ENCODE measurements at places on chromosomes 11 and 22.

GRCh38 chr11:63884196-63884932 lies 32.6 kb downstream of the RCOR2 start:
- DNase-seq = no peak

DNA sequence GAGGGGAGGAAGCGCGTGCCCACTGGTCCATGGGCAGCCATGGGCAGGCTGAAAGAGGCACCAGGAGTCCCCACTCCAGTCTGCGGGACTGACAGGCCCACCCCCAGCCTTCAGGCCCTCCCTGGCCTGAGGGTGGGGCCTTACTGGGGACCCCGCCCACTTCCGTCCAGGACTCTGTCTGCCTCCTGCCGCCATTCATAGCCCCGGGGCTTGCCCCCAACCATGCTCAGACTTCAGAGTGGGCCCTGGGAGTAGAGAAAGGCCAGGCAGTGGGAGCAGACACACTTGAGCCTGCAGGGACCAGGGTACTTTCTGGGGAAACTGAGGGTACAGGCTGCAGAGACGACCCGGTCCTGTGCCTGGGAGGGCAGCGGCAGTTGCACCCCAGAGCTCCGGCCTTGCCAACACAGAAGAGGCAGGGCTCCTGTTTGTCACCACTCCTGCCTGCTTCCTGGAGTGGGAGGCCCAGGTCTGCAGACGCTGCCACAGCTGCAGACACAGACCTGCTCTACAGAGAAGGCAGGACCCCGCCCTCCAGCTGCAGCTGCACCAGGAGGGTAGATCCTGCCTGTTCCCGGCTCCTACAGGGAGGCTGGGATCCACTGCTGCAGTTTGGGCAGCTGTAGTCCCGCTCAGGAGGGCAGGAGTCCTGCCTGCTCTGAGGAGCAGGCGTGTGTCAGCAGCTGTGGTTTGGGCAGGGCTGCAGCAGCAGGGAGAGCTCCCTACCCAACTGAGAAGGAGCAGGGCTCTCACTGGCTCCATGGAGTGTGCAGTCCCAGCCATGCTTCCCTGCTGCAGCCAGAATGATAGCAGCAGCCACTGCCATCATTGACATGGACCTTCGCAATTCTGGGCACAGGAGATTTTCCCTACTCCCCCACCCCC lies 387.9 kb upstream of the ANO3 start:
- no peak for DNase-seq

- peak; percentile 52 for DNase-seq
Observed at GRCh38 chr11:67082071-67082791, 25.6 kb downstream of the RHOD start.

DNA sequence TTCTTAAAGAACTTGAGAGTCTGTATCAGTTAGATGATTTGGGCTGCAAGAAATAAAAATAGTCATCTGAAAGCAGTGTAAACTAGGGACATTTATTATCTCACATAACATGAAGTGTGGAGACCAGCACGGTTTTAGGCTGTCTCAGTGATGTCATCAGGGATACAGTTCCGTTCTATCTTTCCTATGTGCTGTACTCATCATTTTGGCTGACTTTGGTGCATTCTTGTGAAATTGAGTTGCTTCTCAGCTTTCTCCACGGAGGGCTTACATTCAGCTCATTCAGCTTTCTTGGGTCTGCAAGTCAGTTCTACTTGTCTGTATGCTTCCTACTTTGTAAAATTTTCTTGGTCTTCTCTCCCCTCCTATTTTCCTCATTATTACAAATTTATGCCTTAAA lies 51.8 kb upstream of the LIN7C start:
- no peak for DNase-seq

GRCh38 chr22:25567251-25567675 lies 2.8 kb downstream of the GRK3 start:
- no peak for DNase-seq

DNA sequence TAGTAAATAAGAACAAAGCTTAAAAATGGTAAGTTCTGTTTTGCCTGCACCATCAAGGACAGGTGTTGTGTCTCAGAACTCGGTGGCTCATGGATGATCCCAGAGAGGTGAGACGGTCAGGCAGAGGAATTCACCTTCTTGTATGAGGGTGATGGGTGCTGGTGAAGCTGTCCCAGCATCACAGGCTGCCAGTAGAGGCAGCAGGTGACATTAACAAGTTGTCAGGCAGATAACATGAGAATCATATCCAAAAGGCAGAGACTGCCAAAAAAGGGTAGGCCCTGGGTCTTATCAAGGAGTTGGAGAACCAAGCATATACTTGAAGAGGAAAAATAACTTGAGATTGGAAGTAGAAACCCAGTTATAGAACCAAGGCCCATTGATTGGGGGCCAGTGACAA lies 437.8 kb downstream of the DYNC2H1 start:
- no peak for DNase-seq

DNA sequence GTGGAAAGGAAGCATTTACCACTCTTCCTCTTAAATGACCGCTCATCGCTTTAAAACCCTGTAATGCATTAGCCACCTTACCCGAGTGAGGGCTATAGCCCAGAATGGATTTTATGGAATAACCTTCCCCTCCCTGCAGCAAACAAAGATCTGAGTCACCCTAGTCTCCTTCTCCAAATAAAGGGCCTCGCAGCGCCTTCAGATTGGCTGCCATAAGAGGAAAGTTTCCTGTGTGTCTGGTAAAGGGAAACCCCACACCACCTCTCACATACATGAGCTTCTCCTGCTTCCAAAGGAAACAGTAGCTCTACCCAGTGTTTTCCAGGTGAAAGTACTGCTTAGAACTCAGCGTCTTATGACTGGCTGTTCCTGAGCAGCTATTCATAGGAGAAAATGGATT lies 47.8 kb downstream of the PPP2R1B start:
- no peak for DNase-seq

- DNase-seq = no peak
Observed at GRCh38 chr11:91199866-91200265, 977.0 kb upstream of the CHORDC1 start.

- DNase-seq = no peak
Observed at GRCh38 chr11:593347-593746, 17.1 kb downstream of the PHRF1 start.

- no peak for DNase-seq
Observed at GRCh38 chr11:23212807-23213206, 352.5 kb upstream of the CCDC179 start.
